ENCODE measurements at places on chromosomes 5 and 9.
A peak's percentile ranks its signal among the peaks of the same experiment; 100 is the strongest.

DNA sequence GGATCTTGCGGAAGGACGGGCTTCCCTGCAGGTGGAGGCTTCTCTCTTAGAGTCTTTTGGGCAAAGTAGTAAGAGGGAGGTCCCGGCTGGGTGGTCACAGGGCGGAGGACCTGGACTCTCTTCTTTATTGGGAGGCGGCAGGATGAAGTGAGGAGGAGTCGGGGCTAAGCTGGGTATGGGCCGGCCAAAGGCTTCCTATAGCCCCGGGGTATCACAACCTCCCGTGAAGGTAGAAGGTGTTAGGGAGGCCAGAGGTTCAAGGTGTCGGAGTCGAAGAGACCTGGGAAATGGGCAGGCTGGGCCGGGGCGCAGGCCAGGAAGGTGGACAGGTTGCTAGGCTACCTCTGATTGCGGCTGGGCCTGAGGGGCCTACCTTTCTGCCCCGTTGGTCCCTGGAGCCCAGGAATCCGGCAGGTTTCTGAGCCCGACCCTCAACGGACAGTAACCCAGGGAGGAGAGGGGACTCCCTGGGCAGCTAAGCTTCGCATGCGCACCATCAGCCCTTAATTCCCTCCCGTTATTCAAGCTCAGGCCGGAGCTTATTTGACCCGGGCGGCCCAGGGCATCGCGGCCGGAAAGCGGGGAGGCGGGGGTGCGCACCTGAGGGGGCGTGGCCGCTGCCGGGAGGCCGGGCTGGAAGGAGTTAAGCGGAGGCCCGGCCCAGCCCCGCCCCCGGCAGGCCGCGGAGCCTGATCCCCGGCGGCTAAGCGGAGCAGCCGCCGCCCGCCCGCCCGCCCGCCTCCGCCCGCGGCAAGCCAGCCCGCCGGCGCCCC, at the start of gene TESK1:
Gene TESK1, plus strand, starts transcription at position 685 of the 773 bp plus-strand sequence. CDS start 358 bp downstream, outside the sequence.
- peak; percentile 40 for DNase-seq

DNA sequence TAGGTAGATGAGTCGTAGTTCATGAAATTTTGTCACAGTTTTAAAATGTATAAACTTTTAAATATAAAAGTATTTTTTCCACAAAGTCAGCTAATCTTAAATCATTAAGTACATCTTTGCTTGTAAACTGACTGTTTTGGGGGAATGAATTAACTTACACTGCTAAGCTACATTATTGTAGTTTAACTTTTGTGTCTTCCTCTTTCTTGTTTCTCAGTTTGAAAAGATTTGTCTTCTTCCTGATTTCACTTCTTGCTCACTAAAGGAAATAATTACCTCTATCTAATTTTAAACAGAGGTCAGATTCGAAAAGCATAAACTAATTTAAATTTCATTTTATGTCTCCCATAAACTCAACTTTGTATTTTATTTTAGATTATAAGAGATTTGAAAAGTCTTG, 5.7 kb downstream of the NIPSNAP3B start:
- no peak for DNase-seq

DNA sequence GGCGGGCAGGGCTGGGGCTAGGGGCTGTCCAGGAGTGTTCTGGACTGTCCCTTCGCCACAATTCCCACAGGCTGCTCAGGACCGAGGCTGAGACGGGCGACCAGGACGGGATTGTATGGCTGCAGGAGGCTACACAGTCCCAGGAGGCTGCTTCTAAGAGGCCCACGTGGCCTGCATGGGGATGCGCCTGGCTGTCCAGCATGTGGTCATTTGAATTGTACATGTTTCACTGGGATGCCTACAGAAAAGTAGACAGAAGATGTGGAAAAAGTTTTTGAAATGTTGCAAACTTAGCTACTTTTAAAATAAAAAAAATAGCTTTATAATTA, 32.6 kb upstream of the SPTLC1 start:
- DNase-seq, result no peak

DNA sequence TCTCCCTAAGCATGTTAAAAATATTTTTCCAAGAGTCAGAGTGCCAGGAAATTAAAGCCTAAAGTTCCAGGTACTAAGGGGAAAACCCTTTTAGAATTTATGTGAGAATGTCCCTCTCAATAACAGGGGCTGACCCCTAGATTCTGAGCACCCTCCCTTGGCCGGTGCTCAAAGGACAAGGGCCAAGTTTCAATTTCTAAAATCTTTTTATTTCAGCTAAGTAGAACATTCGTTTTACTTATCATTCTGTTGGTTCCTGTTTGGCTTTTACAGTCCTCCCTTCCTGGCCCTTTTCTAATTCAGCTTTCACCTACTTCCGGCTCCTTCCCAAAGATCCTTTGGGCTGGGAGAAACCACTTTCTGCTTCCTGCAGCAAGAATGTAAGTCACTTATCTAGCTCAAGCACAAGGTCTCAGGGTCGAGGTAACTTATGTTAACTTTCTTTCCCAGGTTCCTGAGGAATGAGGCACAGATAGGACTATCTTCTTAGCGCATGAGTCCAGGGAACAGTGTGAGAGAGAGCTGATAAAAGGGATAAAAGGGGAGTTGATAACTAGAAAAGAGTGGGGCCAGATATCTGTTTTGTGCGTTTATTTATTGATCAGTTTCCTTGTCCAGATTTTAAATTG, 34.6 kb upstream of the F2RL2 start:
- DNase-seq, result no peak

GRCh38 chr9:107810461-107810961, 320.9 kb upstream of the KLF4 start:
- DNase-seq, result no peak

- no peak for DNase-seq
These were observed 841 bp downstream of the GRK6 start for GRCh38 chr5:177427211-177427822.

- DNase-seq, result no peak
These were observed 304.9 kb upstream of the PTGER4 start for GRCh38 chr5:40374853-40375252.

DNA sequence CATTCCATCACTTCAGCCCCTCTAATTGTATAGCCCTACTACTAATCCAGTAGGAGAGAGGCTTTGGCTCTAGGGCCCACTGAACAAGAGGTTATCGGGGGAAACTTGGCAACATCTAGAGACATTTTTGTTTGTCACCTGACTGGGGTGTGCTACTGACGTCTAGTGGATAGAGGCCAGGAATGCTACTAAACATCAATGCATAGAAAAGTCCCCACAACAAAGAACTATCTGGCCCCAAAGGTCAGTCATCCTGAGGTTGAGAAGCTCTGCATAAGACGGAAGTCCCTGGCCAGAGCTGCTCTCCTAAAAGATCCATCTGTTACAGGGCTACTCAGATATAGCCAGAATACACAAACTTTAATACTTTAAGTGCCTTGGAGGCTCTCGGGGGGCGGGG, 570.6 kb upstream of the KLF4 start:
- DNase-seq, result no peak

GRCh38 chr9:129640871-129641749, 841 bp downstream of the ASB6 start:
- DNase-seq, result no peak

DNA sequence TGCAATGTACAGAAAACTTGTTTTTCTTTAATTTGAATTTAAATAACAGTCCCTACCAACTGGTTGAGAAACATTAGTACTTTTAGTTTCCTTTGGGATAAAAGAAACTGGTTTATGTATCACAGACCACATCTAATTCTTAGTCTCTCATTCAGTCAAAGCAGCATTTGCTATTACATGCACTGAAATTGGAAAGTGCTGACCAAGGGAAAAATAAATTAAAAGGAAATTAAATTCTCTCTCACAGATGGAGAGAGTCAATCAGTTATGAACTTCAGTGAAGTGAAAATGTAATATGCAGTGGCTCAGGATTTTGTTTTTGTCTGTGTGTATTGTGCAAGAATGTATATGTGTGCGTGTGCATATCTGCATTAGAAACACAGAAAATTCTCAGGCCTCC, 121.7 kb downstream of the TUSC1 start:
- DNase-seq, result no peak

GRCh38 chr9:75231167-75231566, 142.9 kb downstream of the OSTF1 start:
- DNase-seq, result no peak

DNA sequence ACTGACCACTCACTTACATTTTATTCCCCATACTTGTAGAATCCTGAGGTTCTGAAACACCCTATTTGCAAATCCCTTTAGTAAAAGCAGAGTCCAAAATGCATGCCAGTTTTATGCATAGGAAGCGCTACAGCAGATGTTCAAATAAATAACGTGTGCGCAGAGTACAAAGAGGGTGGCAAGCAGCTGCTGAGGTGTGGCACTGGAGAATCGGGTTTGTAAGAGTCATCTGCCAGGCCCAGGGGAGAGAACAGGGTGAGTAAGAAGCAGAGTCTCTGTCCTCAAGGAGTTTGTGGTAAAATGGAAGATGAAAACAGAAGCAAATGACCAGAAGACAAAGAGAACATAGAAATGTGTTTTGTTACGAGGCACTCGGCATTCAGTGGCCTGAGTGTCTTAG, 288.8 kb downstream of the GLIS3 start:
- no peak for DNase-seq

- DNase-seq, result no peak
These were observed 1.6 kb downstream of the REEP2 start for GRCh38 chr5:138440159-138441073.

DNA sequence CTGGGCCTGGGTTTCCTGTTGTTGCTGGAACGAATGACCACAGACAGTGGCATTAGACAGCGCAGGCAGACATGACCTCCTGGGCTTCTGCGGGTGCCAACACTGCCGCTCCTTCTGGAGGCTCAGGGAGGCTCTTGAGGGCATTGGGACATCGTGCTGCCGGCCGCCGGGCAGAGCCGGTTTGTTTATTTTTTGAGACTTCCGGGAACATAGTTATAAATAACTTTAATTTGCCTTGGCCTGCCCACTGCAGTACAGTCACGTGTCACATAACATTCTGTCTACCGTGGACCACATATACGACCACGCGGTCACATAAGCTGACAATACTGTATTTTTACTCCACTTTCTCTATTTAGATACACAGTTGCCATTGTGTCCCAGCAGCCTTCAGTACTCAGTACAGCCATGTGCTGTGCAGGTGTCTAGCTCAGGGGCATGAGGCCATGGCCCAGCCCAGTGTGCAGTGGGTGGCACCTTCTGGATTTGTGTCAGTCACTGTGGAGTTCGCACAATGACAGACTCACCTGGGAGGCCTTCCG, 8.2 kb upstream of the TOR4A start:
- DNase-seq, result no peak

GRCh38 chr9:27528076-27528885, 1.3 kb downstream of the MOB3B start:
- DNase-seq, result no peak

DNA sequence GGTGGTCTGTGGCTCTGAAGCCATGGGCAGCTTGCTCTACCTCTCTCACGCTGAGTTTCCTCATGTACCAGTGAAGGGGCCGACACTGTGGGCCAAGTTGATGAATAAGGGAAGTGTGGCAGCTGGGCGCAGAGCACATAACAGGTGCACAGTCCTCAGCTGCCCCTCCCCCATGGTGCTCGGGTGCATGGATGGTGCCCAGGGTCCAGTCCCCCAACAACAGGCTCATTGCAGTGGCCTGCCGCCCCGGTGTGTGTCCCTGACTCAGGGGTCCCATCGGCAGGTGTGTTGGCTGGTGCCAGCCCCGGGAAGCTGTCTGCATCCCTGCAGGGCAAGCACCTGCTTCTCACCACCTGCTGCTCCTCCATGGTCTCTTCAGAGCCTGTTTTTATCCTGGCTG, 36.6 kb downstream of the COL5A1 start:
- no peak for DNase-seq

GRCh38 chr5:175202463-175203068, 241.4 kb downstream of the DRD1 start:
- DNase-seq, result no peak

DNA sequence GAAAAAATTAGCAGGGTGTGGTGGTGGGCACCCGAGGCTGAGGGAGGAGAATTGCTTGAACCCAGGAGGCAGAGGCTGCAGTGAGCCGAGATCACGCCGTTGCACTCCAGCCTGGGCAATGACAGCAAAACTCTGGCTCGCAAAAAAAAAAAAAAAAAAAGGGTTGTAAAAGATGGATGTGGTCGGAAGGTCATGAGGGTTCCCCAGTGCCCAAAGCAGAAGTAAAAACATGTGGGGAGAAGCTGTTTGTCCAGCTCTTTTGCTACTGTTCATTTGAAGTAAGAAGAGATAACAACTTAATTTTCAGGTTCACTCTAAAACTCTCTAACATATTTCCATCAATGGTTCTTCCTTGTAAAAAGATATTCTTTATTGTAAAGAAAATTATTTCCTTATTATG, 57.1 kb upstream of the GOLPH3 start:
- no peak for DNase-seq

DNA sequence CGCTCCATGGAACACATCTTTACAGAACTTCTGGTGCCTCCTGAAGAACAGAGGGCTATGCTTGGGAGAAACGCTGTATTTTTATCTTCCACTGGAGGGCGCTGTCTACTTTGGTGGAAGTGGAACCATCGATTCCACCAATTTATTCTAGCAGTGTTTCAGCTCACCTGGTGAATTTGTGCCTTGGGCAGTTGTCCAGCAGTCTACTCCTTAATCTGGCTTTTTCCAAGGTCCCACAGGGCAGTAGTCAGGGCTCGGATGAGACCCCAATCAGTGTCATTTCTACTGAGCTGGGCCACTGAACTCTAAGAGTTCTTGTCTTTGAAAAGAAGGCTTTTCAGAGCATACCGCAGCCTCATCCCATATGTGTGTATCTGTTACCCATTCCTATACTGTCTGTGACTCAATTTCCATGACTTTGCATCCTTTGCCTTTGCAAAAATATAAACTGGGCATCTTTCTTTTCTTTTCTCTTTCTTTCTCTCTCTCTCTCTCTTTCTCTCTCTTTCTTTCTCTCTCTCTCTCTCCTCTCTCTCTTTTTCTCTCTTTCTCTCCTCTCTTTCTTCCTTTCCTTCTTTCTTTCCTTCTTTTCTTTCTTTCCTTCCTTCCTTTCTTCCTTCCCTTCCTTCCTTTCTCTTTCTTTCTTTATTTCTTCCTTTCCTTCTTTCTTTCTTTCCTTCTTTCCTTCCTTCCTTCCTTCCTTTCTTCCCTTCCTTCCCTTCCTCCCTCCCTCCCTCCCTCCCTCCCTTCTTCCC, 138.4 kb upstream of the ZNF618 start:
- peak; percentile 49 for DNase-seq

DNA sequence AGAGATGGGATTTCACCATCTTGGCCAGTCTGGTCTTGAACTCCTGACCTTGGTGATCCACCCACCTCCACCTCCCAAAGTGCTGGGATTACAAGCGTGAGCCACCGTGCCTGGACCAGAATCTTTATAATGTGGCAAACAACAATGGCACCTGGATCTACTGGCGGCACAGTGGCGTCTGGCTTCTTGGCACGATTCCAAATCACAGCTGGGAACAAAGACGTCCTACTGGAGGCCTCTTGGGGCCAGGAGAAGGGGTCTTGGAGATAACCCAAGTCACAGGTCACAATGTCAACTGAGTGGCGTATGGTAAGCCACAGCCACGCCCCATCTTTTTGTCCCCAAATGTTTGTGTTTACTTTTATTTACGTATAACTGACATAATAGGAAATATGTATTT, 77.8 kb upstream of the RAPGEF1 start:
- no peak for DNase-seq

Data from NCI-H526 treated with DMSO at 0.1 percent for 48 hours (cell line).